Right ventricle myocardium superior (tissue), 1 donor: ENCODE measurements at places on chromosomes 7 and 10. TPM values are rescaled to one million over a fixed set of nuclear protein-coding genes. Genes with fewer than 3 reads are reported as not detected.

The MYH16 gene
- total RNA-seq: not detected

The OGDHL gene
- total RNA-seq: 1.8 TPM

The CALML5 gene
- not detected for total RNA-seq

The HOXA11 gene
- total RNA-seq: not detected

The ZDHHC16 gene
- 18.5 TPM for total RNA-seq

The C10orf67 gene
- 0.54 TPM for total RNA-seq

The TRIL gene
- total RNA-seq: 2.3 TPM

The BLOC1S2 gene
- total RNA-seq: 15.9 TPM

The GIMAP8 gene
- total RNA-seq: 14.4 TPM

The TMEM196 gene
- total RNA-seq: not detected

The VGF gene
- not detected for total RNA-seq

The RELN gene
- total RNA-seq: 0.56 TPM

DNA sequence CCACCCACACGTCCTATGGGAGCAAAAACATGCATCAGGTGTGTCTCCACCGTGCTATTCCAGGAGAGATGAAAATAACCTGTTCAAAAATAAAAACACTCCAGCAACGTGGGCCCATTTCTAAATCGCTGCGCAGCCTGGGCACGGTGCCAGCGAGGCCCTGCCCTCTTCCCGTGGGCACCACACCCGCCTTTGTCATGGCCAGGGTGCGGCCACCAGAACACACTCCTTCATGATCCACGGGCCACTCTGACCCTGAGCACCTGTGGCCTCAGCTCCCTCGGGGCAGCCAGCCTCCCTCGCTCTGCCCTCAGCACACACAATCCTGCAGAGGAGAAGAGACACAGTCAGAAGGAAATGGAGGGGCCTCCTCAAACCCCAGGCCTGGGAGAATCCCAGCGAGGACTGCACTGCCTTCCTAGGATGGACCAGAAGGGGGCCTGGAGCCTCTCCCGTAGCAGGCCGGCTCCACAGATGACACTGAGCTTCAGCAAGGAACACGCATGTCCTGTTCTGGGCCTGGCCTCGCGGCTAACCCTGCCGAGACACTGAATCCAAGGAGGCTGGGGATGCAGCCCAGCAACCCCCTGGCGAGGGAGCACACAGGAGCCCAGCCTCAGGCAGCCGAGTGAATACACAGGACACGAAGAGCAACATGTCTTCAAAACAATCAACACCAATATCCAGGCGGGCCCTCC lies 169.0 kb downstream of the MAD1L1 start:
- DNase-seq: no peak

- DNase-seq: no peak
Observed at GRCh38 chr7:66142996-66143395, 28.3 kb downstream of the CRCP start.

DNA sequence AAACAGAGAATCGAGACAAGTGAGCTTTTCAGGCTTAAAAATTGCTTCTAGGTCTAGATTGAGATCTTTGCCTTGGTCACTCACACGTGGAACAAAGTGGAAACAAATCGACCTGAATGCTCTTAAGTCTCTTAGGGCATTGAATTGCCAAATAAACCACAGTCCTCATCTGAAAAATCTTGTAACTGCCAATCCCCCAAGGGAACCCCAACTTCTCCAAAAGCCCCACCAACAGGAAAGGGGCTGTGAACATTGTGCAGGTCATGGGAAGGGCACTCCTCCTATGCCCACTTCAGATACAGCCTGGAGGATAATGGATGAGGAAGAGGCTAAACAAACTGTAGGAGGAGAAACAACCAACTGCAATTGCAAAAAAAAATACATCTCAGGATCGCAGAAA lies 91.3 kb downstream of the DGKI start:
- no peak for DNase-seq

- no peak for DNase-seq
Observed at GRCh38 chr7:73833251-73833919, 2.6 kb downstream of the CLDN4 start.

GRCh38 chr10:75492173-75492925 lies 60.9 kb downstream of the LRMDA start:
- DNase-seq: no peak

GRCh38 chr10:43384252-43385221 lies 13.1 kb downstream of the FXYD4 start:
- DNase-seq: no peak

GRCh38 chr10:58064714-58065528 lies 202.8 kb downstream of the IPMK start:
- DNase-seq: no peak

GRCh38 chr7:21371360-21371759 lies 56.5 kb upstream of the SP4 start:
- DNase-seq: no peak

GRCh38 chr7:153934629-153935028 lies 117.6 kb upstream of the DPP6 start:
- no peak for DNase-seq

DNA sequence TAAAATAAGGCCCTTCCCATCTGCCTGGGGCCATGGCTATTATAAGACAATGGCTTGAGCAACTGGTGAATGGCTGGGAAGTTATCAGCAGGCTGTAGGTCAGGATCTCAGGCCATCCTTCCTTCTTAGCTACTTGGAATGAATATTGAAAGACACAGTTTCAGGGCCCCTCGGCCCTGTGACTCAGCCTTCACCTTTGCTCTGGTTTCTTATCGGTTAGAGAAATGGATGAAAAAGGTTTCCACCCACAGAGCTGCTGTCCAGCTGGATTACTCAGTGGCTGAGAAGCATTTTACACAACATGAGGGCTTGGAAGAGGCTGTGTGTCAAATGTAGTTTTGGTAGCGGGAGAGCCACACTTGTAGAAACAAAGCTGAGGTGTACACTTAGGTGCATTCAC lies 9.4 kb downstream of the ACSL5 start:
- no peak for DNase-seq

- DNase-seq: no peak
Observed at GRCh38 chr10:35140727-35141126, 14.1 kb downstream of the CREM start.

DNA sequence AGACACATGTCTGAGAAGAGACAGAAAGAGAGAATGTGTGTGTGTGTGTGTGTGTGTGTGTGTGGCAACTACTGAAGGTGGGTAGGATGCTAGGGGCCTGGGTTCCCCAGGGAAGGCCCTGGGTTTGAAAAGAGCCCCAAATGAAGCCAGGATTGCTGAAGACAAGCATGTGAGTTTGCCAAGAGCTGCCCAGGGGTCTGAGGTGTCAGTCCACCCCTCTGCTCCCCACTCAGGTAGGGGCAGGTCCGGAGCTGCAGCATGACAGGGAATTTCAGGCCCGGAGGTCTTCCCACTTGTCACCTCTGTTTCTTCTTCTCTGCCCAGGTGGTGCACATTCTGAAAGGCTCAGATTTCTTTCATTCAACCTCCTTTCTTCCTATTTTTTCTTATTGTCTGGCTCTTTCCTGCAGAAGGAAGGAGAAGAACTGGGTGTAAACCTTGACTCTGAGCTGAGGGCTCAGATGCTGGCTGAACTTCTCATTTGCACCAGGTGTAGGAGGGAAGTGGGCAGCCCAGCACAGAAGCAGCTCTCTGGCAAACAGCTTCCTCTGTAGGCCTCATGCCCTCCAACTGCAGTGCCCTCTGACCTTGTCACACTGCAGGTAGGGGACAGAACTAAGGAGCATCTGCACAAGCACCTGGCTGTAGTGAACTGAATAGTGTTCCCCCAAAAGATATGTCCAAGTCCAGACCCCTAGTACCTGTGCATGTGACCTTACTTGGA lies 79.6 kb upstream of the LRRC4 start:
- DNase-seq: no peak

DNA sequence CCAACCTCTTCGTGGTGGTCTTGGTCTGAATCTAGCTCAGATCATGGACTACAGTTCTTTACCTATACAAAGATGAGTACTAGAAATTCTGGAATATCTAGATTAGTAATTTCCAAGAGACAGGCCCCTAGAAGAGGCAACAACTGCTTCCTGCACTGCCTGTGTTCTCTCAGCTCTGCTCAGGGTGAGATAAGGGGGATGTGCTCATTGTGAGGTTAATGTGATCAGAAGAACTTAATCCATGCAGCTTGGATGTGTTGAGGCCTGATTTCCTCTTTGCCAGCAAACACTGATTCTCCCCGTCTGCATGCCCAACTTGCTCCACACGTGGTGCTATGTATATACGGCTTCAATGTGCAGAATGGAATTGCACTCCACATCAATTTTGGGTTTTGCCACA lies 268.0 kb downstream of the PHTF2 start:
- DNase-seq: no peak

GRCh38 chr7:131673576-131673975 lies 117.1 kb upstream of the PODXL start:
- DNase-seq: no peak

DNA sequence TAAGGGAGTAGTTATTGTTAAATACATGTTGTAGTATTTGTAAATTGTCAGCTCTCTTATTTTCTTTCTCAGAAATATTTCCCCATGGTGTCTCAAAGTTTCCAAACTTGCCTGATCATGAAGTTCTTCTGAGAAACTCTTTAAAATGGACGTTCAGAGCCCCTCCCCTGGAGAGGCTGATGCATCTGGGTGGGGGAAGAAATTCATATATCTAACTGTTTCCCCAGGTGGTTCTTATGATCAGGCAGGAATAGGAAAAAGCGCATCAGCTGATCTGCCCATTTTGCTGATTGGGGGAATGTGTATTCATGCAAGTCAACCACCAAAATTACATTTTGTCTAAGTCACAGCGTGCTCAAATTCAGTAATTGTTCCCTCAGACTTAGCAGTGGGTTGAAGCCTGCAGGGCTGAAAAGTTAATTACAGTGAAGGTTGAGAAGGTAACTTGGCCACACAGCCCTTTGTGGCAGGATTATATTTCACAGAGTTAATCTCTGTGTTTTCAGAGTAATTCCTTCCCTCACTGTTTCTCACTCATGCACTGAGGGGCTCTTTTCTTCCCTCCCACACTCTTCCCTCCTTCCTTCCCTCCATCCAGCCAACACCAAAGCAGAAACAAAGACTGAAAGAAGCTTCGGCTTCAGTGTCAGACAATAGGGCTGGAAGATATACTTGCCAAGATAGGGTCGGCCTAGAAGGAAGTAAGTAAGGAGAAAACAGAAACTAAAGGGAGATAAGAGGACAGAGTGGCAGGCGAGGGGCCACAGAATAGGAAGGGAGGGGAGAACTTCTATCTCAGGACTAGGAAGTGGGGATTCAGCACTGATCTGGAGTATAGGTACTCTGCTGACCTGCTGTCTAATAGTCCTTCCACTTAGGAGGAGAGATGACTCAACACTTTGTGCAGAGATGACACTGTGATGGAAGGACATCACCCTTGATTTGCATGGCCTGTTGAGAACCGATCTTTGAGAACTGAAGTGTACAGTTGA lies 50.5 kb upstream of the STARD3NL start:
- no peak for DNase-seq

- no peak for DNase-seq
Observed at GRCh38 chr10:122878799-122879338, 512 bp downstream of the FAM24B start.

DNA sequence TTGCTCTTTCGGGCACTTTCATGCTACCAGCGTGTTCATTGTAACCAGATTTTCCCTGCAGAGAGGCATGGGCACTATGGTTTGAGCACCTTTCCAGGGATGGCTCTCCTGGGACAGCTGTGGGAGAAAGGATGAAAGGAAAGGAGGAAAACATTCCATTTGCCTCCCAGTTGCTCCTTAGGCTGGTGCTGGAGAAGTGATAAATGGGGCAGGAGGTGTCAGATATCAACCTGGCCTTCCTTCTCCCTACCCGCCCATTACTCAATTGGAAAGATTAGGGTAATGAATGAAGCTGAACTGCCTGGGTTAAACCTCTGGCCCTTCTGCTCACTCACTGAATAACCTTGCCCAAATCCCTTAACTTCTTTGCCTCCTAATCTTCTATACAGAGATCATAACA lies 228.4 kb downstream of the PLXNA4 start:
- DNase-seq: no peak

- DNase-seq: no peak
Observed at GRCh38 chr7:114084002-114084471, 165.2 kb upstream of the PPP1R3A start.

DNA sequence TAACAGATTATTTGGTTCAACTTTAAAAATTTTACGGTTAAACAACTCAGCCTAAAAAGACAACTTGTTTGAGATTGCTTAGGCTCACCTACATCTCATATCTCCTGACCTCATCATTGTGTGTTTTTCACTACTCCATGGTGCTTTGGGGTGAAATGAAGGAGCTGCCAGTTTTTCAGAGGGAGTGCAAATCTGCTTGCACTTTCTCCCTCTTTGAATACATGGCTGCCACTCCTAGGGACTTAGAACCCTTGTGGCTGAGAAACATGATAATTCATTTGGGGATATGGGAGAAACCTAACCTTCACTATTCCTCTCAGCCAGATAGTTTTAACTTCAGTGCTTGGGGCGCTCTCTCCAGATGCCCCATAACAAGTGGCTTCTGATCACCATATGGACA lies 2.7 kb downstream of the CCSER2 start:
- no peak for DNase-seq

DNA sequence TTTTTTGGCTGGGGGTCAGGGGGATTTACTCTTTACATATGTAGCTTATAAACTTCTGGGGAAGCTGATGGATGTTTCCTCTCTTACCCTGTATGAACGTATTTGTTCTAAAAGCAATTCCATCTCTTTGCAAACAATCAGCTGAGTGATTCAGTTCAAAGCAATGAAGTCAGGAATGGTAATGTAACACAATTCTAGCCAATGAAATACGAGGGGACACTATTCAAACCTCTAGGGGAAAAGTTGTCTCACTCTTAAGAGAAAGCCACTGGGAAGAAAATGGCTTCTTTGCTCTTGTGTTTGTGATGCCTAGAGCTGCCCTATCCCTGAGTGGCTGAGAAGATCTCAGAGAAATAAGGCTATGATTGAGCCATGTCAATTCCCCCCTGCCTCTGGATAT lies 134.8 kb upstream of the SEMA3C start:
- no peak for DNase-seq

DNA sequence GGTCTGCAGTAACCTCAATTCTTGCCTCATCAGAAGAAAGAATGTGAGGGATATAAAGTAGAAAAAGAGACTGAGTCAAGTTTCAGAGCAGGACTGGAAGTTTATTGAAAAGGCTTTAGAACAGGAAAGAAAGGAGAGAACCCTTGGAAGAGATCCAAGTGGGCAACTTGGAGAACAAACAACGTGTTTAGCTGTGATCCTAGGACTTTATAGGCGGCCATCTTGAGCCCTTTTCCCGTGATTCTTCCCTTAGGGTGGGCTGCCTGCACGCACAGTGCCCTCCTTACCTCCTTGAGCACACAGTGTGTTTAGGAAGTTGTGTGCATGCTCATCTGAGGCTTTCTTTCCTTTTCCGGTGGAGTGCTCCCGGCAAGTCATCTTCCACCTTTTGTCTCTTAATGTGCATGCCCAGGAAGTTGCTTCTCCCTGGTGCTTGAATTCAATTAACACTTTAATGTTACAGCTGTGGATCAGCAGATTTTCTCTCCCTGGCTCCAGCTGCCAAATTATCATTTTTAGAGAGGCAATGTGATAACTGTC lies 59.8 kb downstream of the ENTPD1 start:
- no peak for DNase-seq
